ENCODE measurements at places on chromosomes 7 and 10. TPM values are rescaled to one million over a fixed set of nuclear protein-coding genes. Genes with fewer than 3 reads are reported as not detected.

GOLGA7B gene
- total RNA-seq = 0.45 TPM

DNA sequence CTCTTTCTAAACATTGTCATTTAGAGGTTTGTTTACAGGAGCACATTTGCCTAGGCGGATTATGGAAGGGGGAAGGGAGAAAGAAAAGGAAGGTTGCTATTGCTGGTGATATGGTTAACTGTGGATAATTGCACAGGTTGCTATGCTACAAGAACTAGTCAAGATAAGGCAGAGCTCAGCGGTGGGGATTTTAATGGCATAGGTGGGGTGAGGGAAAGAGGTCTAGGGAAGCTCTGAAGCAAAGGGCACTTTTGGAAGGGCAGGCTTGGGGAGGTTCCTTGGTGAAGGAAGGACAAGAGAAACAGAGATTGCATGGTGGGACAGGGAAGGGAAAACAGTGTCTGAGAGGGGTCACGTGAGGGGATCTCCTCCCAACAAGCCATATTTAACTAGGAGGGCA, 19.5 kb downstream of the HYAL4 start:
- DNase-seq = no peak

GRCh38 chr7:147541261-147541660, 1049.3 kb upstream of the C7orf33 start:
- no peak for DNase-seq

GRCh38 chr10:74013004-74013403, 15.1 kb downstream of the VCL start:
- no peak for DNase-seq

GRCh38 chr7:127652333-127653248, 597 bp downstream of the SND1 start:
- DNase-seq = no peak

DNA sequence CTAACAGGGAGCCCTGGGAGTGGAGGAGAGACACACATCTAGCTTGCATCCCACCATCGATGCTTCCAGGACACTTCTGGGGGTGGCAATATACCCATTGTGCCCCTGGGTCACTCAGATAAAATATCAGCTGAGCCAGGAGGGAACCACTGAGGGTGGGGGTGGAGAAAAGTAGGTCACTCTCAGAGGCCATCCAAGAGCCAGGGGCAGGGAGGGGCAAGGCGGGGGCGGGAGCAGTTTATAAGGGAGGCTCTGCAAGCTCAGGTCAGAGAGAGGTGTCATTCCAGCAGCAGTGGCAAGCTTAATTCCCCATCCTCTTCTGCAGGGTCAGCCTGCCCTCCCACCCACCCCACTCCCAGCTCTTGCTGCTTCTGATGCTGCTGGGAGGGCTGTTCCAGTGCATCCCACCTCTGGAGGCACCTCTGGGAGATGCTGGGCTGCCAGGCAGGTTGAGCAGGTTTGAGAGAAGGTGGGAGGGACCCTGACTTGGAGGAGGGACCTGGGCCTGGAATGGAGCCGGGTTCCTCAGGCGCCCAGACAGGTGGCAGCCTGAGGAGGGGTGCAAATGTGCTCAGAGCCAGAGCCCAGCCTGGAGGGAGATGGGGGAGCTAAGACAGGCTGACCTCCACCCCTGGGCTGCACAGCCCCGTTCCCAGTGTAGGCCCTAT, 20.1 kb upstream of the TLX1 start:
- no peak for DNase-seq

GRCh38 chr10:1002425-1003006, 14.3 kb downstream of the GTPBP4 start:
- no peak for DNase-seq

DNA sequence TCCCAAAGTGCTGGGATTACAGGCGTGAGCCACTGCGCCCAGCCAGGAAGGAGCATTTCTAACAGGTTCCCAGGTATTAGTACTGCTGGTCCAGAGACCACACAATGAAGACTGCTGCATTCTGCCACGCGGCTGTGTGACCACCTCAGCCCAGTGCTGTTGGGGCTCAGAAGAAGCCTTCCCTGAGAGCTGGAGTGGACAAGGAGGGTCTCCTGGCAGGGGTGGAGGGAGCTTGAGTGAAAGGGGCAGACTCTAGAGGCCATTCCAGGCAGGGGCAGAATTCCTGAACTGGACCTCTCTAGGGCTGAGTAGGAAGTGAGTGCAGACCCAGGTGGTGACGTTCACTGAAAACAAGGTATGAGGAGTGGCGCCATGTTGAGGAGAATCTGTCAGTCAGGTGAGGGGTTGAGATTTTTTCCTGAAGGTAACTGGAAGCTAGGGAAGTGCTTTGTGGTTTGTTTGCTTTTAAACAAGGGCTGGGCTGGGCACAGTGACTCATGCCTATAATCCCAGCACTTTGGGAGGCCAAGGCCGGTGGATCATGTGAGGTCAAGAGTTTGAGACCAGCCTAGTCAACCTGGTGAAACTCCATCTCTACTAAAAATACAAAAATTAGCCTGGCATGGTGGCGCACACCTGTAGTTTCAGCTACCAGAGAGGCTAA, 67.6 kb downstream of the TACC2 start:
- DNase-seq = no peak

GRCh38 chr7:28509251-28510025, 97.1 kb downstream of the CREB5 start:
- no peak for DNase-seq

DNA sequence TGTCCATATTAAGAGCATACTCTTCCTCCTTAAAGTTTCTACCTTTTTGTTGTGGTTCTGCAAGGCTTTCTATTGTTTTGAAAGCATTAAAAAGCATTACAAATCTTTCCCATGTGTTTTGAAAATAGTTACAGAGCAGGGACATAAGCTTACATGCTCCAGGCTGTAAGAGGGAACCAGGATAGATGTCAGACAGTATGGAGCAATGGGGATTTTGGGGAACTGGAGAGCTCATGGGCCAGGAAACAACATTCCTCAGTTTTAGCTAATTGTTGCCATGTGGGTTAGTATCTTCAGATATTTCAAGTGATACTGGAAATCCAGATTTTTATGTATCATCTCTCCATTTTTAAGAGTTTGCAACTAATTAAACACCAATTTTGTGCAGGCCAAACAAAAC, 3.5 kb downstream of the MDFIC start:
- DNase-seq = no peak

DNA sequence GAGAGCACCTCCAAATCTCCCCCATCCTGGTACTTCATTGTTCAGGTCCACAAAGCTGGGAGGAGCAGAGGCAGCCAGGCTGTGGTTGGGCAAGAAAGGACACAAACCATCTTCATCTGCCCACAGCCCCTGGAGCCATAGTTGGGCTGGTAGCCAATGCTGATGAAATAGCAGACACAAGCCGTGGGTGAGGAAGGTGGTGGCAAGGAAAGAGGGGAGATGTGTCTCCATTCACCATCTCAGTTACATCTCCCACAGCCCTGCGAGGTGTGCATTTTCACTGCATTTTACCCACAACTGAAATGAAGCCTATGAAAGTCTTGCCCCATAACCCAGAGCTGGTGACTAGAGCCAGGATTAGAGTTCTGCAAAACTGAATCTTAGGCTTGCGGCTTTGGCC, 35.0 kb downstream of the PIK3AP1 start:
- no peak for DNase-seq

GRCh38 chr10:35532141-35532540, 73.0 kb upstream of the GJD4 start:
- no peak for DNase-seq

DNA sequence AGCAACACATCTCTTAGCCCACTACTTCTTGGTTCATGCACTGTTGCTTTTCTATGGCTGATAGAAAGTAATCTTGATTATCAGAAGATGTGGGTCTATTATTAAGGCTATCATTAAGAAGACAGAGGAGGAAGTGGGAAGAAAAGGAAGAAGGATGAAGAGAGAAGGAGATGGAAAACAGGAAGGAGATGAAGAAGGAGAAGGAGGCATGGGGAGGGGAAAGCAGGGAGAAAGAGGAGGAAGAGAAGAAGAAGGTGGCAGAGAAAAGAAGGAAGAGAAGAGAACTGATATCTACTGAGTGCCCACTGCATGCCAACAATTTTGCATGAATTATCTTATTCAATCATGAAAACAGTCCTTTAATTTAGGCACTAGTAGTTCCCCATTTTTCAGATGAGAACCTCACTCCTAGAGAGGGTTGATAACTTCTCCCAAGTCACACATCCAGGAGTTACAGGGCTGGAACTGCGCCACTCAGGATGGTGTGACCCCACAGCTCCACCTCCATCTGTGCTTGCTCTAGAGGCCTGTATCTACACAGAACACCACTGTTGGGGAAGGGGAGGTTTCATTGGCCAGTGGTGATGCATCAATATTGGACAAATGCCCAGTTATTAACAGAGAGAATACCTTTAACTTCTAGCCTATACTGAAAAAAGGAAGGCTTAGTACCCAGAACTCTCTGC, 147.4 kb downstream of the CXCL12 start:
- no peak for DNase-seq

DNA sequence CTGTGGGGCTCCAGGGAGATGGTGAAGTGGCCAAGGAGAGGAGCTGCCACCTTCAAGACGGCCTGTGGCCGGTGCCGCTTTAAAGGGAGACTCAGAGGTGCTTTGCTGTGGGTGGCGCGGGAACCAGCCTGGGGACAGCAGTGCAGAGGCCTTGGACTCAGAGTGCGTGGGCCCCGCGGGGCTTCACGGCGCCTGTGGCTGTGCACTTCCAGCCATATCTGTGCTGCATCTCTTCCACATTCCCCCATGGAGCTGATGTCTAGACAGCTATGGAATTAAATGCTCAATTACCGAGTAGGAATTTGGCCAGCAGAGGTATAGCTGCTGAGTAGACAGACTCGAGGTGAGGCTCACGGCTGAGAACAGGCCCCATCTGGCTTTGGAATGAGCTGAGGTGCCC, 41.7 kb downstream of the HTRA1 start:
- DNase-seq = no peak

GRCh38 chr7:2968176-2968575, 75.5 kb downstream of the CARD11 start:
- no peak for DNase-seq

INSYN2A gene
- total RNA-seq = not detected

PSTK gene
- 1.6 TPM for total RNA-seq

GRCh38 chr10:123240250-123240649, 86.0 kb downstream of the BUB3 start:
- DNase-seq = no peak

GRCh38 chr7:132732321-132732865, 156.1 kb upstream of the PLXNA4 start:
- DNase-seq = no peak

- DNase-seq = no peak
Observed at GRCh38 chr7:135236727-135237126, 3.1 kb downstream of the STRA8 start.

SPDYE18 gene
- total RNA-seq = 1.3 TPM

CPA4 gene
- total RNA-seq = 0.45 TPM

CTAGE4 gene
- total RNA-seq = not detected

DNA sequence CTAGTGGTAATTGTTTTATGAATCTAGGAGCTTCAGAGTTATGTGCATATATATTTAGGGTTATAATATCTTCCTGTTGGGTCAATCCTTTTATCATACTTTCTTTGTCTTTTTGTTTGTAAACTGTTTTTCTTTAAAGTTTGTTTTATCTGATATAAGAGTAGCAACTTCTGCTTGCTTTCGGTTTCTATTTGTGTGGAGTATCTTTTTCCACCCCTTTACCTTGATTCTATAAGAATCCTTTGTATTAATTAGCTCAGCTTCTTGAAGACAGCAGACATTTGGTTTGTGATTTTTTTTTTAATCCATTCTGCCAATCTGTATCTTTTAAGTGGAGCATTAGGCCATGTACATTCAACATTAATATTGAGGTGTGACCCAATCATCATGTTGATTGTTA, 9.3 kb downstream of the CASP7 start:
- no peak for DNase-seq

GRCh38 chr7:91181949-91182348, 82.3 kb upstream of the FZD1 start:
- DNase-seq = no peak

CDHR1 gene
- total RNA-seq = 0.42 TPM

DNA sequence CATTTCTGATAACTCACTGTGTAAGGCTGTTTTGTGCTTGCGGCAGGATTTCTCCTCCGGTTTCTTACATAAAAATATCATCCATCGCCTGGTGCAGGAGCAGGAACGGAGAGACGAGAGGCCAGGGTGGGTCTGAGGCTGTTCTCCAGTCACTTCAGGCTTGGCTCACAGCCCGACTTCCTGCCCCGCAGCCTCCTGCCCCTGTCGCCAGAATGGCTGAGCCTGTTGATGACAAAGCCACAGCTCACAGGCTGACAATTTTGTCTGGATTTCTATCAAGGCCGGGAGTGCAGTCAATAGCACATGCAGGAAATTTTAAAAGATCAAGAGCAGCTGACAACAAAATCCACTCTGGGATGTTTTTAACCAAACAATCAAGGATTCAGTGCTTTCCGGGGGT, 229.7 kb upstream of the ZNF32 start:
- DNase-seq = peak; percentile 86

DNA sequence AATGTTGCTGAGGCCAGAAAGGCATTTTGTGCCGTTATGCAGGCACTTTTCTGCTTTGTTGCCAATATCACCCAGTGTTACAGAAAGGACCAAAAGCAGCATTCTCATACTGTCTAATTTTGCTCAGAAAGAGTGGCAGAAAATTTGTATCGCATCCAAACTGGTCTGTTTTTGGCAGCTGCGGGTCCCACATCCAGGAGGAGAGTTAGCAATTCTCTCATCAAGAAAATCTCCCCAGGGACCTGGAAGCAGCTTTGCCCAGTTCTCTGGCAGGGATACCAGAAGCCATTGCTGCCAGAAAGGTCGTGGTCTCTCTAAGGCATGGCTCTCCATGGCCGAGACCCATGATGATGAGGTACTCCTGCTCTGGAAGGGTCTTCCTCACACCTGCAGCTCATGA, 489.2 kb upstream of the ZMIZ1 start:
- no peak for DNase-seq

- DNase-seq = no peak
Observed at GRCh38 chr7:22921386-22922086, 92.4 kb downstream of the HYCC1 start.

LRRC18 gene
- not detected for total RNA-seq

- DNase-seq = no peak
Observed at GRCh38 chr7:116185956-116186355, 24.4 kb upstream of the TES start.

DNA sequence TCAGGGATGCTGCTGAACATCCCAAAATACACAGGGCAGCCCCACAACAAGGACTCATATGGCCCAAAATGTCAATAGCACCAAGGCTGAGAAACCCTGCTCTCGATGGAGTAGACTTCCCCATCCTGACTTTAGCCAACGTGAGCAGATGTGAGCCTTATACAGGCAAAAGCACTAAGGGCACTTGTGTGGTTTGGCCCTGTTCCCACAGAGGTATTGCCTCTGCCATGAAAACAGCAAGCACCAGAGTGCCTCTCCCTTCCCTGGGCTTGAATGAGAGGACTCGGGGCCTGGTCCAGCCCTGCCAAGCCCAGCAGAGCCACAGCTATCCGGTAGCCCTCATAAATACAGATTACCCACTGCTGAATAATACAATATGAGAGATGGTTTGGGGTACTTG, 47.5 kb downstream of the ACSM6 start:
- DNase-seq = no peak

DNA sequence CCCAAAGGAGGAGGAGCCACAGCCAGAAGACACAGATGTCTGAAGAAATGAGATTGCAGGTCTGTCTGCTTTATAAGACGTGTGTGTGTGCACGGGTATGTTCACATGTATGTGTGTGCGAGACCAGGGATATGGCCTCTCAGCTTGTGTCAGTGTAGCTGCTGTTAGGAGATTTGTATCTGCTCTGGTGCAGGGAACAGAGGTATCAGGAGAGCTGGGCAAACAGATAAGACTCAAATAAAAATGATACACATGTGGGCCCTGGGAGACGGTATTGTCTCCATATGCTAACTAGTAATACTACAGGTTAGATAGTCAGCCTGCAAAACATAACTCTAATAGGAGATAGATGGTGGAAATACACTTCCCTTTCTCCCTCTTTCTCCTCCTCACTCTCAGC, 161.0 kb downstream of the PLXNA4 start:
- no peak for DNase-seq

TRIL gene
- 1.0 TPM for total RNA-seq

SFTPA1 gene
- total RNA-seq = not detected
